ENCODE measurements at places on chromosomes 7 and 10. TPM values are rescaled to one million over a fixed set of nuclear protein-coding genes. Genes with fewer than 3 reads are reported as not detected.

TNS3 gene
- total RNA-seq: 16.0 TPM

LIPM gene
- total RNA-seq: not detected

NUPR2 gene
- total RNA-seq: not detected

FEZF1 gene
- total RNA-seq: not detected

GIMAP1 gene
- 14.4 TPM for total RNA-seq

IL2RA gene
- total RNA-seq: not detected

HECW1 gene
- not detected for total RNA-seq

FRMD4A gene
- 83.8 TPM for total RNA-seq

ARHGEF5 gene
- total RNA-seq: 0.33 TPM

DYNC1I1 gene
- 3.3 TPM for total RNA-seq

ITPRID1 gene
- not detected for total RNA-seq

CRYGN gene
- not detected for total RNA-seq

SFRP4 gene
- total RNA-seq: not detected

GNG11 gene
- total RNA-seq: 284 TPM

STEAP1B gene
- total RNA-seq: 37.2 TPM

ENKUR gene
- total RNA-seq: 0.19 TPM

CYP2C19 gene
- not detected for total RNA-seq

EN2 gene
- not detected for total RNA-seq

STOX1 gene
- total RNA-seq: under 0.01 TPM

TDRD1 gene
- not detected for total RNA-seq

GIMAP6 gene
- 171 TPM for total RNA-seq

SLC18A3 gene
- total RNA-seq: not detected

UBE2D4 gene
- 17.3 TPM for total RNA-seq

HYAL4 gene
- 0.86 TPM for total RNA-seq

Measured in vein endothelial cell (primary cell).